Mammary epithelial cell (primary cell): ENCODE measurements at places on chromosomes 12 and 14. TPM values are rescaled to one million over a fixed set of nuclear protein-coding genes. Genes with fewer than 3 reads are reported as not detected.

The CRADD gene
- 14.2 TPM for total RNA-seq

The NFATC4 gene
- 0.43 TPM in 1 of 2 replicates, not detected in the other for total RNA-seq

The TNFAIP2 gene
- total RNA-seq: 3.3 TPM

The GPR65 gene
- total RNA-seq: not detected in 2 replicates

The PTGER2 gene
- total RNA-seq: 2.8 TPM

The CATSPERB gene
- total RNA-seq: 0.21 and 0.61 TPM in 2 replicates

The NRL gene
- total RNA-seq: 1.5 TPM

- DNase-seq: no peak
Measured at GRCh38 chr14:76109087-76109880, 42.4 kb upstream of the GPATCH2L start.

GRCh38 chr12:94929780-94930179, 73.7 kb downstream of the NDUFA12 start:
- DNase-seq: no peak

DNA sequence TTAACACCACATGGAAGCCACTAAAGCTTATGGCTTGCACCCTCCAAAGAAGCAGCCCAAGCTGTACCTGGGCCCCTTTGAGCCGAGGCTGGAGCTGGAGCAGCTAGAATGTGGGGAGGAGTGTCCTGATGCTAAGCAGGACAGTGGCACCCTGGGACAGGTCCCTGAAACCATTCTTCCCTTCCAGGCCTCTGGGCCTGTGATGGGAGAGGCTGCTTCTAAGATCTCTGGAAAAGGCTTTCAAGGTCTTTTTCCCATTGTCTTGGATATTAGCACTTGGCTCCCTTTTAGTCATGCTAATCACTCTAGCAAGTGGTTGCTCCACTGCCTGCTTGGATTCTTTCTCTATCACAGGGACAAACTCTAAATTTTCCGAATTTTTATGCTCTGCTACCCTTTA, 40.9 kb downstream of the OSBPL8 start:
- no peak for DNase-seq

DNA sequence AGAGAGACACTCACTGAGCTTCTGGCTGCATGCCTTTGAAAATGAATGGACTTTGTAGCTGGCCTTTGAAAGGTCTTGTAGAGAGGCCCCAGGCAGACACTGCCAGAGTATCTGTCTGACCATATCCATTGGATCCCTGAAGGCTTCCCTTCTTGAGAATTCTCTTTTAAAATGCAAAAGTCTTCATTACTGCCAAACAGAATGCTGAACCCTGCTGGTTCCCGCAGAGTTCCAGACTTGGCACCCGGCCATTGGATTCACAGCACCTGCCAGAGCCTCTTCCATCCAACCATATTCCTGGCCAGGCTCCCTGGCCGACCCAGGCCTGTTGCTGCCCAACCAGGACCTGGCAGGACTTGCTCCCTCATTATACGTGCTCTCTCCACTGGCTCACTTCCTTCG, 182.5 kb downstream of the GXYLT1 start:
- DNase-seq: no peak

DNA sequence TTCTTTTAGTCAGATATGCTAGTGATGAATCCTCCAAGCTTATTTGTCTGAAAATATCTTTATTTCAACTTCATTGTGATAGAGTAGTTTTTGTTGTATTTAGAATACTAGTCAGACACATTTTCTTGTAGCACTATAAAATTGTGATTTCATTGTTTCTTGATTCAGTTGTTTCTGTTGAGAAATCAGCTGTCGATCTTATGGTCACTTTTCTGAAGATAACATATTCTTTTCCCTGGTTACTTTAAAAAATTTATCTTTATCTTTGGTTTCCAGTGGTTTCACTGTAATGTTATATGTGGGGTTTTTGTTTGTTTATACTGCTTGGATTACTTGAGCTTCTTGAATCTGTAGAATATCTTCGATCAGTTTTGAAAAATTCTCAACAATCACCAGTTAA, 426.1 kb downstream of the SOX5 start:
- DNase-seq: no peak

GRCh38 chr12:10558301-10558700, 52.6 kb downstream of the EIF2S3B start:
- DNase-seq: no peak

GRCh38 chr14:105878554-105878953, 352.2 kb downstream of the TMEM121 start:
- DNase-seq: no peak

- DNase-seq: no peak
Measured at GRCh38 chr14:68047906-68048305, 228.3 kb downstream of the RAD51B start.

DNA sequence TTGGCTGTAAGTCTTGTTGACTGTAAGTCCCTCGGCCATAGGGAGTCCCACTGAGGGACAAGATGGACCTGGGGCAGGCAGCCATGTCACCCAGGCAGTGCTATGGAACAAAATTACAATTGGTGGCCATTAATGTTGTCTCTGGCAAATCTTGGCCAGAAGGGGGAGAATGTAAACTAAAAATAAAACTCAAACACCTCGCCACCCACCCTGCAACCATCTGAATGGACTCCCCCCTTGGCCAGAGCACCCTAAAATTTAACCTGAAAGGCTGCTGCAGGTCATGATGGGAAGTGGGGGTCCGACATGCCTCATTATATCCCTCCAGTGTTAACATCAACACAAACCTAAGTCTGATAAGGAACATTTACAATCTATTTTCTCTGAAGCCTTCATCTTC, 8.2 kb downstream of the SLC22A17 start:
- no peak for DNase-seq

DNA sequence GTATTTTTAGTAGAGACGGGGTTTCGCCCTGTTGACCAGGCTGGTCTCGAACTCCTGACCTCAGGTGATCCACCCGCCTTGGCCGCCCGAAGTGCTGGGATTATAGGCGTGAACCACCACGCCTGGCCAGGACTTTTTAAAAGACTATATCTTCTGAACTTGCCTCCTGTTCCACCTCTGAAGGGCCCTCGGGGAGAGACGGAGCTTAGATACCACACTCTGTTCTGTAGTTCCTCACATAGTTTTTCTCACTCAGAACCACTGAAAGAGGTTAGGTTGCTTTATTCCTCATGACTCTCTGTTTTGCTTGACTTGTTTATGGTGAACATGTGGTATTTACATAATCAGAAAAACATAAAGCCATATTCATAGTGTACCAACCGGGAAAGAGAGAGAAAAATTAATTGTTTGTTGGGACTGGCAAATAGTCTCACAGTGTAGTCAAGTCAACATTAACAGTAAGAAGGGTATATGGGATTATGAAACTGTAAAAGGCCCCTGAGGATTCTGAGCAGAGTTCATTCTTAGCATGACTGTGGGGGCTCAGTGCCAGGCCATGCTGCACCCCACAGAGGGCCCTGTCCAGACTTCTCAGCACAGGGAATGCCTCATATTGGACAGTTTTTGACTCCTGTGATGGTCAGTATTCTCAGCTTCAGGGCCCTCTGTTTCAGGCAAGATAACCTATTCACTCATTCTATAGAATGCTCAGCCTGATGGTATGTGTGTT, 342.3 kb downstream of the ZFP36L1 start:
- DNase-seq: no peak

DNA sequence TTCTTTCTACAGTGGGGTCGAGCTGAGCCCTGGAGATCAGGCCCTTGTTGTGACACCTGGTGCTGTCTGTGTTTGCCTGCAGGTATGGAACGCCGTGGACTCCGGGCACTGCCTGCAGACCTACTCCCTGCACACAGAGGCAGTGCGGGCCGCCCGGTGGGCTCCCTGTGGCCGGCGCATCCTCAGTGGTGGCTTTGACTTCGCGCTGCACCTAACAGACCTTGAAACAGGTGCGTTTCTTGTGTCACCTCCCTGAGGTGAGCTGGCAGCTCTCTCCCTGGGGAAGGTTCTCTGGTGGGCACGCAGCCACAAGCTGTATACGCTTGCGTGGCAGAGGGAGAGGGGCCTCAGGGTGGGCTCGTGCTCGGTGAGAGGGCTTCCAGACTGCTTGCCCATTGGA, 119.3 kb downstream of the BEGAIN start:
- DNase-seq: no peak

DNA sequence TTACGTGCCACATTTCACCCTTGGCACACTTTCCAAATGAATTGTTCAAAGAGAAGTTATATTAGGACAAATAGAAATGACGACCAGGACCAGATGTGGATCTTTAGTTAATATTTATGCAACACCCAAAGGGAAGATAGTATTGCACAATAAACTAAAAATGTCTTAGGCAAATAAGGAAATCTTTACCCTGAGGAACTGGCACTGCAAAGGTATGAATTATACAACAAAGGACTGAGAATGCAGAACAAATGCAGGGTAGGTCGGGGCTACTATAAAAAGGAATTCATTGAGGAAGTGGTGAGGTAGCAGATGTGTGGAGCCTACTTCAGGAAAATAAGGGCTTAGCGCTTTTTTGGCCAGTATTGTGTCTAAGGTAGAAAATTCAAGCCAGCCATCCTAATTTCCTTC, 3.9 kb upstream of the TMTC2 start:
- DNase-seq: no peak

GRCh38 chr12:24718617-24719016, 230.3 kb downstream of the BCAT1 start:
- no peak for DNase-seq

DNA sequence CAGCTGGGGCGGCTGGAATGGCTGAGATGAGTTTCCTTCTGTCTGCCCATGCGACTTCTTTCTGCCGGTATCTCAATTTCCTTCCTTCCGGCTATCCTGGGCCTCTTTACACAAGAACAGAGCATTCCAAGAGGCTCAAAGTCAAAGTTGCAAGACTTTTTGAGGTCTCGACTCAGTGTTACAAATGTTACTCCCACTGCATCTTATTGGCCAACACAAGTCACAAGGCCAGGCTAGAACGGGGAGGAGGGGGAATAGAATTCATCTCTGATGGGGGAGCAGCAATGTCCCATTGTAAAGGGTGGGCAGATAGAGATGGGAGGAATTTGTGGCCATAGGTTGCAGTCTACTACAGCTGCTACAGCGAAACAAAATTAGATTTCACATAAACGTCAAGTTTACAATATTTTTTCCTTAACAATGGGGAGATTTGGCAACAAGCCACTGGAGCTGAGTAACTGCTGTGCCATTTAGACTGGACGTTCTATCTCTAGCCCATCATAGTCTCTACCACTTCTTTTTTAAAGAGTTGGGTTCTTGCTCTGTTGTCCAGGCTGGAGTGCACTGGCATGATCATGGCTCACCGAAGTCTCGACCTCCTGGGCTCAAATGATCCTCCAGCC, 9.5 kb upstream of the NYNRIN start:
- DNase-seq: no peak

GRCh38 chr14:30885840-30886740, 11.7 kb downstream of the COCH start:
- no peak for DNase-seq

- no peak for DNase-seq
Measured at GRCh38 chr14:53408175-53408879, 255.2 kb upstream of the DDHD1 start.

DNA sequence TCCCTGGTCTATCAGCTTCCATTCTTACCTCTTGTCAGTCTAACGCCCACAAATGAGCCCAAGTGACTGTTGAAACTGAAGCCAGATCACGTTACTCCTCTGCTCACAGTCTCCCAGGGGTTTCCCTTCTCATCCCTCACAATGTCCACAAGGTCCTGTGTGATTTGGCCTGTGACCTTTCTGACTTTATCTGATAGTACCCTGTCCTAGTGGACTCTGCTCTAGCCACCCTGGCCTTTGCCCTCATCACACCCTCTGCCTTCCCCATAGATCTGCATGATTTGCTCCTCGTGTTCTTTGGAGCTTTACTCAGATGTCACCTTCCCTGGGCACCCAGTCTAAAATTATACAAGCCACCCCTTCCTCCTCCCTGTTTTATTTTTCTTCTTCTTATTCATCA, 55.5 kb downstream of the RDH12 start:
- DNase-seq: no peak

- DNase-seq: no peak
Measured at GRCh38 chr14:52827426-52827825, 36.0 kb upstream of the GNPNAT1 start.

GRCh38 chr12:26156201-26156871, 31.5 kb upstream of the BHLHE41 start:
- no peak for DNase-seq

GRCh38 chr14:98592611-98593170, 679.3 kb downstream of the BCL11B start:
- DNase-seq: no peak

DNA sequence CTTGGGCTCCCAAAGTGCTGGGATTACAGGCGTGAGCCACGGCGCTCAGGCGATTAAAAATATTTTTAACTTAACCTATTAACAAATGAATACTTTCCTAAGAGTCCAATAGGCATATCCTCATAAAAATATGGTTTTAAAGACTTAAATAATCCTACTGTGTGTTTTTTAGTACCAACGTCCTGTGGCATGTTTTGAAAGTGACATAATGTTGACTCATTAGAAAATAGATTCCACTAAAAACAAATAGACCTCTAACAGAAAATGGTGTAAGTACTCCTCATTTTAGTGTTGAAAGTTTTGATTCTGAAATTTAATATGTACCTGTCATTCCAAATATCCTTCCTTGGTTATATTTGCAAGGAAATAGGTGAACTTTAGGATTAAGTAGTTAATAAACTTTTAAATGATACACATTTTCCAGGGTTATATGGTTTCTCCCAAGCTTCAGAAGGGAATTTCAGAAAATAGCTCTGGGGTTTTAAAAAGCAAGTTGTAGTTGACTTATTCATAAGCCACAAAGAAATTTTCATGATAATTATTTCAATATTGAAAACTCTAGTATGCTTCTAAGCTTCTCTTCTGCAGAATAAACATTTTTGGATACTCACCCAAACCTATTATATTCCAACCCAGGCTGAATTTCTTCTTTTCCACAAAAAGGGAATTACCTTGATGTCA, 12.1 kb upstream of the LUM start:
- peak; percentile 30 for DNase-seq

DNA sequence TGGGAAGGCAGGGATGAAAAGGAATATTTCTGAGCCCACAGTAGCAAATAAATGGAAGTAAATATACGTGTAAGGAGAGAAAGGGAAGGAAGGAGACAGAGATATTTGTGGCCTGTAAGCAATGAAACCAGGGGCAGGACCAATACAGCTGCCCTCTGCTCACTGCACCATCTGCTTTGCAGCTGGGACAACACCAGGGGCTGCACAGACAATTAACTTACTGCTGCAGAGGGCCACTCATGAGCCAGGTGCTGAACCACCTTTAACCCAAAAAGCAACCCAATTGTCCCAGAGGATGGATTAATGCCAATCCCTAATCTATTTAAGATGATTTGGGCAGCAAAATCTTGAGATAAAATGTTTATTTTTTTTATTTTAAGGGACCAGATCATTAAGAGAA, 30.6 kb upstream of the TMX1 start:
- DNase-seq: no peak

GRCh38 chr12:38332814-38333213, 16.2 kb downstream of the ALG10B start:
- no peak for DNase-seq
